Stimulated activated CD8-positive, alpha-beta memory T cell treated with anti-CD3 and anti-CD28 coated beads, Interleukin-7, amount 100 ng/mL, for 24 hours (primary cell): ENCODE measurements at places on chromosomes 2 and 18.

GRCh38 chr2:140786585-140786984 is 1344.2 kb downstream of the LRP1B start:
- no peak for DNase-seq

DNA sequence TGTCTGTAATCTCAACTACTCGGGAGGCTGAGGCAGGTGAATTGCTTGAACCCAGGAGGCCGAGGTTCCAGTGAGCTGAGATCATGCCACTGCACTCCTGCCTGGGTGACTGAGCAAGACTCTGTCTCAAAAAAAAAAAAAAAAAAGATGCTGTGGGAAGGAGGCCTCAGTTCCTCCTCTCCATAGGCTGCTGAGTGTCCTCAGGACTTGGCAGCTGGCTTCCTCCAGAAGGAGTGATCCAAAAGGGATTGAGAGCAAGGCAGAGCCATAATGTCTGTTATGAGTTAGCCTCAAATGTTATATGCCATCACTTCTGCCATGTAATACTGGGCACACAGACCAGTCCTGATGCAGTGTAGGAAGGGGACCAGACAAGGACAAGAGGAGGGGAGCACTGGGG is 6.6 kb upstream of the NPC1 start:
- DNase-seq = no peak

DNA sequence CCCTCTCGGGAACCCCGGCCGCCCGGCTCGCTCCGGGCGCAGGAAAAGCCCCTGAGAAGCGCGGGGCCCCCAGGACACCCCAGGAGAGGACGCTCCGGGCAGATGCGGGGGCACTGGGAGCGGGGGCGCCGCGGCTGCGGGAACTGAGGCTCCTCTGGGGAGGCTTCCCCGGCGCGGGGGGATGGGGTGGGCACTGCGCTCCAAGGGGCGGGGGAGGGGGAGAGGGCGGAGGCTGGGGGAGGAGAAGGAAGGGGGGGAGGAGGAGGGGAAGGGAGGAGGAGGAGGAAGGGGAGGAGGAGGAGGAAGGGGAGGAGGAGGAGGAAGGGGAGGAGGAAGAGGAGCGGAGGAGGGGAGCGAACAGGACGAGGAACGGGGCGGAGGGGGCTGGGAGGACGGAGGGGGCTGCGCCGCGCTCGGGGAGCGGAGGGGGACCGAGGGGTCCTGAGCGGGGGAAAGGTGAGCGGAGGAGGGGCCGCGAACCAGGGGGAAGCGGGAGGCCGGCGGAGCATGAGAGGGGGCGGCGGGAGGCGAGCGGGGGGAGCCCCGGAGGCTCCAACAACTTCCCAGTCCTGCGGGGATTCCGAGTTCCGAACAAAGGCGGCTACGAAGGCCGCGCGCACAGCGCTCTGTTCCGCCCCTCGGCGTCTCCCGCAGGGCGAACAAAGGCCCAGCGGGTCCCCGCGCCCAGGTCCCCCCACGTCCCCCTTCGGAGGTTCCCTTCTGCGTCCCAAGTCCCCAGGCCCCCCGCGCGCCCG is 742 bp downstream of the PXDN start:
- DNase-seq = no peak

DNA sequence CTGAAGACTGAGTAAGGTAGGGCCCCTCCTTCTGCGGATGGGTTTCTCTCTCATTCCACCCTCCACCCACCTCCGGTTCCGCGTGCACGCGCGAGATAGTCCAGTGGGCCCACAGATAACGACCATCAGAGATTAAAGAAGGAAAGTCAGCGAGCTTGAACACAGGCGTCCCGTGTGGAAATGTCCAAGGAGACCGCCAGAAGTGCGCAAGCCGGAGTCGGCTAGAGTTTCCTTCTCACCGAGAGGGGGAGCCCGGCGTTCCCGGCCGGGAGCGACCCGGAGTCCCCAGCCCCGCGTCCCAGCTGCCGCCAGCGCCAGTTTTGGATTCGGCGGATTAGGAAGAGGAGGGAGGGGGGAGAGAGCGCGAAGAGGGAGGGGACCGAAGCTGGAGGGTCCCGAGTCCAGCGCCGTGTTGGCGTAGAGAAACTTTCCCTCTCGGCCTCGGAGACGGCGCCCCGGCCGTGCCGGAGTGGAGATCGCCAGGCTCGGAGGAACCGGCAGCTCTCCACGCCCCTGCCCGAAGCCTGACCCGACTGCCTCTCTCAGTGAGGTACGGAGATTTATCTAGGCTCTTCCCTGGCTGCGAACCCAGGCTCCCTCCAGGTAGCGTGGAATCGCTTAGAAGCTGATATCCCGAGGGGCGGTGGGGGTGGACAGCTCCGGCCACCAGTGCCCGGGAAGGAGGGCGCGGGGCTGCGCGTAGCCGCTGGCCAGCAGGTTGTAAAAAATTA is at the start of gene GULP1:
Gene GULP1, plus strand, starts transcription at position 258 of the 731 bp plus-strand sequence. CDS start 185,829 bp downstream, outside the sequence.
- no peak for DNase-seq

DNA sequence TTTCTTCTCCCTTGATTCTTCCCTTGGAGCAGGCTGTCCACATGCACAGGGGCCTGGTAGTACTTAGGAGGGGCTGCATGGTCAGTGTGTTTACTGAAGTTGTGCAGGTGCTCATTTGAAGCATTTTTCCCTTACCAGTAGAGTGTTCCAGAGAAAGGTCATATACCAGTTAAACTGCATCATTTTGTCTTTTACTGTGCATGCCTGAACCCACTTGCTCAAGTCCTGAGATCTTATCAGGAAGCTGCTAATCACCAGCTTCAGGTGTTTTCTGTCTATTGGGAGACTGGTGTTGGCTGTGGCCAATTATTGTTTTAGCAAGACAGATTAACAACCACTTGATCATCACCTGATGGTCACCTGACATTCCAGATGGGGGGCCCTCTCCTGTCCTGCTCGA is 676.6 kb downstream of the DPP10 start:
- no peak for DNase-seq

DNA sequence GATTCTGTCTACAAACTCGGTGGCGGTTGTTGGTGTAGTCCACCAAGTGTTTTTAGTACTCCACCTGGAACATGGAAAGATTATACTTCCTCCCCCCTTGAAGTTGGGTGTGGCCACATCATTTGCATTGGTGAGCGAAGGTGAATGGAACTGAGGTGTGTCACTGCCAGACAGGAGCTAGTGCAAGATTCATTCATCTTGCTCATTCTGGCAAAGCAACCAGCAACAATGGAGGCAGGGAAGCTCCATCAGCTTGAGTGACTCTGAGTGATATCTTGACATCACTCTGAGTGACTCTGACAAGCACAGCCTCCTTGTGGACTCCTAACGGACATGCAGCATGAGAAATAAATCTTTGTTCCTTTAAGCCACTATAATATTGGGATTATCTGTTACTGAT is 54.7 kb upstream of the SLC1A4 start:
- no peak for DNase-seq

DNA sequence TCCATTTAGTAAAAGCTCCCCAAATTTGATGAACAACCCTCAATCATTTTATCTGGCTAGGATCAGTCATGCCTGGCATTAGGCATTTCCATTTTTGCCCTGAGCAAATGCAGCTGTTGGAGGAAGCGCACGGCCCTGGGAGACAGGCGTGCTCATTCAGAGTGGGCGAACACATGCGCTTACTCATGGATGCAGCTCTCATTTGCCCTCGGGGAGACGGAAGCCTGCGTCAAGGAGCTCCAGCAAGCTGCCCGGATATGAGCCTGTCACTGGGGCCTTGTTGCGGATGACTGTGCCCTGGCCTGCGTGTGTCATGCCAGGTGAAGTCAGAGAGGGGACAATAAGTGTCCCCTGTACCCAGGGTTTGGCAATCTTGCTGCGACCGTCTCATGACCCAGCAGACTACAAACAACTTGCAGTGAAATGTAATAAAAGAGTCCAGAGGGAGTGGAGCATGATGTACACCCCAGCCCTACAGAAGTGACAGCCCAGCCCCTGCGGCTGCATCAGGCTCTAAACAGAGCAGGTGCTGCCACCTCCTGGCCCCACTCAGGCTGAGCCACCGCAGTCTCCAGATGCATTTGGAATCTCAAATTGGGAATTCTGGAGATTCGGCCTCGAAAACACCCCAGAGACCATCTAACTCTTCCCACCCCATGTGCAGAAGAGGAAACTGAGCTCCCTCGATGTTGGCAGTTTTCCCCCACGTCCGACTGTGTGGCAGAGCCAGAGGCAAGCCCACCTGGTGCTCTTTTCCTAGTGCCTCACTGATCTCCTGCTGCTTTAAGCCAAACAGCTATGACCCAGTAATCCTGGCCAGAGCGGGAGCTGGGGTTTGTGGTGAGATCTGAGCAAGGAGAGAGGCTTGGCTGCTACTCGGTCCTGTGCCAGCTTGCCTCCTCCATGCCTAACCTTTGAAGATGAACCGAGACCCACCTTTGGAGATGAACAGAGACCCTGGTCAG is 105.0 kb upstream of the ALK start:
- no peak for DNase-seq

DNA sequence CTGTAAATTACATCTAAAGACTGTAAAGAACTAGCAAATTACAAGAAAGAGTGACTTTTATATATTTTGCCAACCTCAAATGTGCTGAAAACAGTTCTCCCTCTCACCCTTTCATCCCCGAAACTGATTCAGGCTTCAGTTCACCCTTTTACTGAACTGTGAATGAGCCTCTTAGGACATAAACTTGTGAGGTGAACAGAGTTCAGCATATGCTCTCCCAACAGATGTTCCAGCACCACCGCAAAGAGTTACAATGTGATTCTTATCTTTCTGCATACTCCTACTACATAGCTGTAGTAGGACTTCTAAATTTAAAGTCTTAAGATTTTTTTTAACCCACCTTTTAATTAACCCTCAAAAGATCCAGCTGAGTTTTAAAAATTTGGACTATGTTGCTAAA is 1.2 kb upstream of the ZCCHC2 start:
- DNase-seq = no peak

GRCh38 chr18:9444549-9444948 is 30.8 kb upstream of the RALBP1 start:
- DNase-seq = no peak
